ENCODE measurements at places on chromosomes 11 and 22.

DNA sequence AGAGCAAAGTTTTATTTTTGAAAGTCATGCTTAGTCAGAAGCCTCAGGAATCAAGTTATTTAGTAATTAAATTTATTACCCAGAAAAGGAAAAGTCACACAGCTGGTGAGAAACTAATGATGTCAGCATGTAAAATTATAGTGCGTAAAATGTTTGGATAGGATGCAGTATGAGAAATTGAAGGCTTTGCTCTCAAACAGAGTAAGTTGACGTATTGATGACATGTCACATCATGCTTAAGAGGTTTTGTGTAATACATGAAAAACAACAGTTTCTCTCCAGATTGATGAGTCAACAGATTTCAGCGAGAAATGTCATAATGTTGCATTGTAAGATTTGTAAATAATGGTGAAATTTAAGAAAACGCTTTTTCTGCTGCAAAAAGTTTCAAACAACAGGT is 769.8 kb downstream of the METTL15 start:
- DNase-seq = no peak

GRCh38 chr22:42680648-42681047 is 31.5 kb upstream of the CYB5R3 start:
- DNase-seq = no peak

DNA sequence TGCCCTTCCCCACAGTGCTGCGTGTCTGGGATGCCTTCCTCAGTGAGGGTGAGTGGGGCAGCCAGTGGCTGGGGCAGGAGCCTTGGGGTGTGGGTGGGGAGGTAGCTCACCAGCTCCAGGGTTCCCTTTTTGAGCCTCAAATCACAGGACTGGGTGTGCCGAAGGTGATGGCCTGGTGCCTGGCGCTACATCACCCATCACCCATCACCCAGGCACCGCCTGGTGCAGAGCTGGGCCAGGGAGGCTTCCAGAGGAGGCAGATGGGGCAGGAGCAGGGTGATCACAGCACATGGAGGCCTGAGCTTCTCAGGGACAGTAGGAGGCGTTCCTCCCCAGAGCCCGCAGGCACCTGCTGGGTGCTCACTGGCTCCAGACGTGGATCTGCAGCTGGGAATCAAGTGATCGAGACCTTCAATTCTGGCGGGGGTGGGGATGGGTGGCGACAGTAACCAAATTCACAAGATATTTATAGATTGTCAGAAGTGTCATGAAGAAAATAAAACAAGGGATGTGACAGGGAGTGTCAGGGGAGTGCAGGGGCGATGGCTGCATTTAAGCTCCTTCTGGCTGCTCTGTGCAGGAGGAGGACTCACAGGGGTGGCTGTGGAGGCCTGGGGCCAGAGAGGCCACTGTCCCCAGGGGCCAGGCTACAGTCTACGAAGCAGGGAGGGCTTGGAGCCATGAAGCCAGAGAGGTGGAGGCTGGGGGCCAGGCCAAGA is 3.2 kb downstream of the TBC1D10C start:
- no peak for DNase-seq

DNA sequence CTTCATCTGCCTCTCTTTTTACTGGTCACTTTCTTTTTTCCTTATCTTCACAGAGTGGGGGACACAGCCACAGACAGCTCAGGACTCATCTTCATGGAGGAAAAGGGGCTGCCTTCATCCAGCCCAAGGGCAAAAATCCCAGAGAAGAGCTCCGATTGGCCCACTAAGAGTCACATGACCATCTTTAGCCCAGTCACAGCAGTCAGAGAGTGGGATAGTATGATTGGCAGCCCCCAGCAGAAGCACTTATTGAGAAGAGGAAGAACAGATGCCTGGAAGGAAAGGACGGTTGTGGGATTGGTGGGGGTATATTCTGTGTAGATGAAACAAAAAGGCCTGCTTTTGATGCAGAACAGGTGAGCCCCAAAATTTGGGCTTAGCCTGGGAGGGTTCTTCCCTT is 77.8 kb downstream of the MN1 start:
- no peak for DNase-seq

DNA sequence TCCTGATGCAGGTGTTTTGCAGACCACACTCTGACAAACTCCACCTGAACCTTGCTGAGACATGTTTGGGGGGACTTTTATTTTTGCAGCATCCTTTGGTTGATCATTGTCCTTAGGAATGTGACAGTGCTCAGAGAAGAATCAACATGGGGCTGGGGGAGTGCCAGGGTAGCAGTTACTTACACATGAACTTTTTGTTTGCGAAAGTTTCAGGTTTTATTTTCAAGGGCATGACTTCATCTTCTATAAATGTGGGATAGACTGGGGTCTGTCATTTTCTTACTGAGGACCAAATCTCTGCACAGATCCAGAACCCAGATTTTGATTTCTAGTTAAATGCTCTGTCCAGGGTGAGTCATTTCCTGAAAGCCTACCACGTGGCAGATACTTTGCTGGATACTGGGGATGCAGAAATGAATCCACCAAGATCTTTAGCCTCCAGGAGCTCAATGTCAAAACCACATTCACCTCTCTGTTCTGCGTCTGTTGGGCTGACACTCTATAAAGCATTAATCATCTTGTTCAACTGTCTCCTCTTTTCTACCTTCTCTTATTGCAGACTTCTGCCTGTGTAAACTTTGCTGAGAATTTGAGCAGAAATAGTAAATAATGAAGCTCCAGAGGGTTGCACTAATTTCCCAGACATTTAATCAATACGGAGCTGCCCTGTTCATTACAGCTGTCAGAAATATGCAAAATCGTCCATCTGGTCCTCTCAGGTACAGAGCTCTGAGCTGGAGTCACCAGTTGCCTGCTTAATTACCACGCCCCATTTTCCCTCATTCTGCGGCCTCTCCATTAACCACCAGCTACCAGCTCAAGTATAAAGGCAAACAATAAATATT is 387.9 kb downstream of the MIAT start:
- DNase-seq = no peak

GRCh38 chr22:45544588-45545170 is 42.0 kb downstream of the FBLN1 start:
- no peak for DNase-seq

DNA sequence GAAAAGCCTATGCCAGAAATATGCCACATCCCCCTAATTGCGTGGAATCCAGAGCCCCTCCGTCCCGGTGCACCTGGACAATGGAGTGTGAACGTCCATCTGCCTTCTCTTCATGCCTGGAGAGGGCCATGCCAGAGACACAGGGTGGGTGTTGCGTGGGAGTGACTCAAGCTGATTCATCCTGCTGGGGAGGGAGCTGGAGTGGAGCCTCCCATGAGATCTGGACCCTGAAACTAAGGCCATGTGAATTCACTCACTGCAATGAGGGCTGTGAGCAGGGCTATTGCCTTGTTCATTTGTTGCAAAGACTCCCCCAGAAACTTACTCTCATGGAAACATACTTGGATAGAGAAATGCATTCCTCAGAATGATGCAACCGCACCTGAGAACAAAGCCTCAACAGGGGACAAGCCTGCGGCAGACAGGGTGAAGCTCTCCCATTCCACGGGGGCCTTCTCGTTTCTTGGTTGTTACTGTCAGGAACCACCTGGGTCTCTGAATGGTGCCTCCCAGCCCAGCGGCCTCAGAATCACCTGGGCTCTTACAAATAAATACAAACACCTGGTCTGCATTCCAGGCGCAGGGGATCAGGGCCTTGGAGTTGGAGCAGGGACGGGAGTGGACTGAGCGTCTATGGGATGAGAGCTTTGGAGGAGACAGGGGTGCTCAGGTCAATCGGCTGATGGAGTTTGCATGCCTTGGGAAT is 1031.2 kb downstream of the BRD1 start:
- DNase-seq = no peak

DNA sequence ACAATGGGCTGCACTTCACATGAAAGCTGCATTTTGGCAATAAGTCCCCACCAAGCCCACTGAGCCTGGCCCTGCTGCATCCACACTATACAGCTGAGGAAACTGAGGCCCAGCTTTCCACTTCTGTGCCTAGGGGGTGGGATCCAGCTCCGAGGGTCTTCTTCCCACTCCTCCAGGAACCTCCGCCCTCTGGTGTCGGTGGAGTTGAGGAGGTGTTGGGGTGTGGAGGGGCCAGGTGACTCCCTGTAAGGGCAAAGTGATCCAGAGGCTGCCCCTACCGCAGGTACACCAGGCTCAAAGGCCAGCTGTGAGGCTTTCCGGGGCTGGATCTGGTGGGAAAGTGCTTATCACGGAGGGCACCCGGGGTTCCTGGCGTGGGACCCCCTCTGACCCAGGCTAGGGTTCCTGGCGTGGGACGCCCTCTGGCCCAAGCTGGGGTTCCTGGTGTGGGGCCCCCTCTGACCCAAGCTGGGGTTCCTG is 125.0 kb downstream of the KCNQ1 start:
- DNase-seq = no peak

DNA sequence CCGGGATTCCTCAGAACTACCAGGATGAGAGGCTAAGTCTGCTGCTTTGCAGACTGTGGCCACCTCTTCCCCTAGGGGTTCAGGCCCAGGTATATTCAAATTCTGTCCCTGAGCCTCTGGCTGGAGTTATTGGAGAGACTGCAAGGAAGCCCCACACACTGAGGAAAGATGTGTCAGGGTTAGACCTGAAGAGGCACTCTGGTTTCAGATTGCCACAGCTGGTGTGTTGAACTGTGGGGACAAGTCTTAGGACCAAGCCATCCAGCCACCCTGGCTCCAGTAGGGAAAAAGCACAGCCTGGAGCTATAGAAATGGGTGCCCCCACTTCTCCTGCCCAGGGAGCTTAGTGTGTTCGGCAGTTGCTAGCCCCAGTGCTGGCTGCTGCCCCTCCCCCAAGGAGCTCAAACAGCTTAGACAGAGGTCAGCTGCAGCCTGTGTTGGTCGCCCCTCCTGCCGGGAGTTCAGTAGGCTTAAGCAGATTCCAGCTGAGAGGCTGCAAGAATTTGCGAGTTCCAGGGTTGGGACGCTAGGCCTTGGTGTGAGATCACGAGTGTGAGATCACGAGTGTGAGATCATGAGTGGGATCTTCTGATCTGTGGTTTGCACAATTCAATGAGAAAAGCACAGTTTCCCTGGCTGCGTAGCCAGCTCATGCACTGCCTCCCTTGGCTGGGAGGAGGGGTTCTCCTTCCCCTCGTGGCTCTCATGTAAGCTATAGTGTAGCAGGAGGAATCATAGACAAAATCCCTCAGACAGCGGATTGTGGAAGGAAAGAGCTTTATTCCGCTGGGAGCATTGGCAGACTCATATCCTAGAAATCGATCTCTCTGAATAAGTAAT is 552.1 kb upstream of the CHORDC1 start:
- DNase-seq = no peak

- DNase-seq = peak; percentile 88
Measured at GRCh38 chr11:63916837-63917691, at the start of gene RCOR2. Gene RCOR2 (minus strand): TSS chr11:63917164. CDS start chr11:63916456, 708 bp downstream.

- DNase-seq = no peak
Measured at GRCh38 chr22:45861259-45861658, 115.7 kb downstream of the WNT7B start.

- DNase-seq = no peak
Measured at GRCh38 chr11:76335842-76336241, 45.1 kb downstream of the THAP12 start.

GRCh38 chr22:20406686-20407408 is 12.9 kb downstream of the ZNF74 start:
- peak; percentile 52 for DNase-seq

GRCh38 chr11:73614591-73614990 is 16.7 kb upstream of the FAM168A start:
- DNase-seq = no peak
